ENCODE measurements at places on chromosomes 5 and 9. TPM values are rescaled to one million over a fixed set of nuclear protein-coding genes. Genes with fewer than 3 reads are reported as not detected.

DNA sequence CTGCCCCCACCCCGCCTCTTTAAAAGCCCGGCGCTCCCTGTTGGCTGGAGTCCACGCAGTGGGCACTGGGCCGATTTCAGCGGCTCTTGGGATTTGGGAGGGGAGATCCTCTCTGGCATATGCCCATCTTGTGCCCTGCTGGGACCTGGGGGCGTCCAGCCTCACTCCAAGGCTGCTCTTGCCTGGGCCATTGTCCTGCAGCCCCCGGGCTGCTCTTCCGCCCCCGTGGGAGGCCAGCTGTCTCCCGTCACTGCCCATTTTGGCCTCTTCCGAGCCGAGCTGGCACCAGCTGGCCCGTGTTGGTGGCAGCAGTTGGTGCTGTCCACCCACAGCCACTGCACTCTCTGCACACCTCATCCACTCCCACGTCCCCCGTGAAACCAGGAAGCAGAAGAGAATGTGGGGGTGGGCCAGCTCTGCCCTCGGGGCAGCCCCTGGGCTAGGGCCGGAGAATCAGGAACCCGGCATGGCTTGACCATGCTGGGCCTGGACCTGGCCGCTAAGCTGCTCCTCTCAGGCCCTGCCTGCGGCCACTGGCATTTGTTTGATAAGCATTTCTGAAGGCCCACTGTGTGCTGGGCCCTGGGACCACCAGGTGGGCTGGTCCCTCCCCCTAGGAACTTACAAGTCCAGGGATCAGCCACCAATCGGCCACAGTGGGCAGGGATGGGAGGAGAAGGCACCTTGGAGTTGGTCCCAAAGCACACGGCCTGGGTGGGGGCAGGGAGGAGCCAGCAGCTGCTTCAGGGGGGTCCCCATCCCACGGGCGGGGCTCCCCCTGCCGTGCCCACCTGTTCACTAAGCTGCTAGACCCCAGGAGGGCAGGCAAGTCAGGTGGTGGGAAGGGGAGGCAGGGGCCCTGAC lies 2.2 kb downstream of the C8G start:
- DNase-seq: no peak

- DNase-seq: no peak
Measured at GRCh38 chr9:5453004-5453403, 2.7 kb downstream of the CD274 start.

Gene GDA
- under 0.01 TPM for total RNA-seq

GRCh38 chr5:14118551-14119320 lies 24.4 kb upstream of the TRIO start:
- DNase-seq: no peak

DNA sequence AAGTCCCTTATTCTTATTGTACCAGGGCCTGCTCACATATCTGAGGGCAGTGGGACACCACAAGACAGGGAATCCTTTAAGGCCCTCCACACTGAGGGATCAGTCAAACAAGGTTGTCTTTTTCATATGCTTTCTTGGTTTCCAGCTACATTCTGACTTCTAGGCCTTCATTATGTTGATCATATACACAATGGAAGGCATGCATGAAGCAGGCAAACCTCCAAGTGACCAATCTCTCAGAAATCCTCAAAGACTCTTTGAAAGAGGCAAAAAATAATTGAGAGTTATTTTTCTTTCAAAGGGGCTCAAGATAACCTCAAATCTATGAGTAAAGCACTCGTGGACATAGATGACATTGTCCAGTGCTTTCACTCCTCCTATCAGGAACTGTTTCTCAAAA lies 1195.9 kb upstream of the ACO1 start:
- no peak for DNase-seq

Gene TPPP
- 12.9 TPM for total RNA-seq

Gene CER1
- under 0.01 TPM for total RNA-seq

DNA sequence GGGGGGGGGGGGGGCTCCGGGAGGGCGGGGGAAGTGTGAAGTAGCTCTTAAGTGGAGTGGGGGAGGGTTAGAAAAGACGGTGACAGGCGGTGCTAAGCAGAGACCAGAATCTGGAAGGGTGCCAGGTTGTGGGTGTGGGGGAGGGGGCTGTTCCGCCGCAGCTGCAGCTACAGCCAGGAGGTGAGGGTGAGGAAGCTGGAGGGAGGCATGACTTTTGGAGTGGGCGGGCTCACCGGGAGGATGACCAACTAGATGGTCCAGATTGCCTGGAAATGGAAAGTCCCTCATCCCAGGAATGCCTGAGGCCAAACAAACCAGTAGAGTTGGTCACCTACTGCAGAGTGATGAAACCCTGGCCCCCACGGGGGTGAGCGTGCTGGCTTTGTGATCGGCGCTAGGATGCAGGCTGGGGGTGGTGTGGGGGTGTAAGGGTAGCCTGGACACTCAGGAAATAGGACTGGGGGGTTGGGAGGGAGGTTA lies 158.1 kb upstream of the SHB start:
- no peak for DNase-seq

Gene SLC45A2
- 0.27 TPM for total RNA-seq

GRCh38 chr5:139667001-139667729 lies 19.0 kb downstream of the CXXC5 start:
- DNase-seq: no peak

DNA sequence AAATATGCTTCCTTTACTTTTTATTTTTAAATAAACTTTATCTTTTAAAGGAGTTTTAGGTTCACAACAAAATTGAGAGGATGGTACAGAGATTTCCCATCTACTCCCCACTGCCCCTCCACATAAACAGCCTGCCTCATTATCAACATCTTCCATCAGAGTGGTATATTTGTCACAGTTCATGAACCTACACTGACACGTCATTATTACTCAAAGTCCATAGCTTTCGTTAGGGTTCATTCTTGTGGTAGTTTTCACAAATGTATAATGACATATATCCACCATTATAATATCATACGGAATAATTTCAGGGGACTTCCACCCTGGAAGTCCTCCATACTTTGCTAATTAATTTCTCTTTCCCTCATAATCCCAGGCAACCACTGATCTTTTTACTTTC lies 204.9 kb downstream of the SMARCA2 start:
- DNase-seq: no peak

GRCh38 chr9:6014670-6015270 lies 654 bp downstream of the RANBP6 start:
- no peak for DNase-seq

DNA sequence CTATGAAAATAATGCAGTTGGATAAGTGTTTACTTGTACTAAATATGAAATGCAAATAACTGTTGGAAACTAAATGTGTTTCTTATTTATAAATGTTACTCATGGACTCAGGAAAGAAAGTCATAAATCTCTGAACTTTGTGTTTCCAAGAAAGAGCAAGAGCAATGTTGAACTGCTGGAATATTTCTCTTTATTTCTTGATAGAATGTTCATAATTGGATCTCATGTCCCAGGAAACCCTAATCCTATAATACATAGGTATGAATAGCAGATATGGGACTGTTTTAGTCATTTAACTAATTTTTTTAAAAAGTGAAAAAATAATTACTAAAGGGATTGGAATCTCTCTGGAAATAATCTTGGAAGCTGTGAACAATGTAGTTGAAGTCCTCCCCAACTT lies 245.0 kb upstream of the ACTBL2 start:
- no peak for DNase-seq

- DNase-seq: no peak
Measured at GRCh38 chr9:77375956-77376532, 198.7 kb downstream of the VPS13A start.

Gene UIMC1
- total RNA-seq: 15.3 TPM

DNA sequence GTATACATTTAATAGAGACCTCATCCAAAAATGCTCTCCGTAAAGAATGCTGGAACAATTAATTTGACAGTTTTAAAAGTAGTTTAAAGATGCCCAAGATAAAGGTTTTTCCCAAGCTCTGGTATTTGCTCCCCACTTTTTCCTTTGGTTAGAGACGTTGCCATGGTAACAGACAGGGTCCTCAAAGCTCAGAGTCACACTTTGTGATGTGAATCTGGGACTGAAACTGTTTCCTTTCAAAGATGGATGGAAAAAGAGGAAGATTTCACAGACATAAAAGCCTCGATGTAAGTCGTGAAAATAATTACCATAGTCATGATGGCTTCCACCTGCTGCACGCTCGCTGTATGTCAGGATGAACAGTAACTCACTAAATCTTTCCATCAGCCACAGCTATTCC lies 229.5 kb downstream of the MSX2 start:
- no peak for DNase-seq

DNA sequence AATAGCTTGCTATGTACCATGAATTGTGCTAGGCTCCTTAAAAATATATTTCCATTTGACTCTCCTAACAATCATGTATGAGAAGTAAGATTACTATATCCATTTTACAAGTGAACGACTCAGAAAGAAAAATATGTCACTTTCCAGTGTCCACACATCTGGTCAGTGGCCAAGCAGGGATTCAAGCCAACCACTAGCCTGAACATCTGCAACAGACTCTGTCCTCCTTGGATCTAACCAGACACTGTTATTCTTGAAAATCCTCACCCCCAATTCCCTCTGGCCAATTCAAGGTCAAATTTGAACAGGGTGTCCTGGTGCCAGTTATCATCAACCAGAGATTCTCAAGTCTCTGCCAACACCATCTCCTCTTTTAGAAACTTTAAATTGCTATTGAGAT lies 344.1 kb upstream of the WWC1 start:
- DNase-seq: no peak

DNA sequence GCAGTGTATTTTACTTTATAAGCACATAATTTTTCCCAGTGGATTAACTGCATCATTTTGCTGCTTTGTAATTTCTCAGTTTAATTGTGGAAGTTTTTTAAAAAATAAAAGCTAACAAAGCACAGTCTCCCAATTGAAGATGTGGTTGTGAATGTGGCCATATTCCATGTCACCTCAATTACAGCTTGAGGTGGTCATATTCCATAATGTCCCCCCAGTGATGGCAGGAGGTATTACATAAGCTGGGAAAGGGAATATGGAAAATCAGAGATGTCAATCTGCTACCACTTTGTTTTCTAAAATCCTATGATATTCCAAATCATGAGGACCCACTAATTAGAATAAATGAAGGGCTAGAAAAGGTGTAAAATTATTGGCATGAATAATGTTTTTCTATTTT lies 1672.0 kb upstream of the CDH9 start:
- DNase-seq: no peak

Gene ARSI
- total RNA-seq: under 0.01 TPM

Gene RPL35
- 1,783 TPM for total RNA-seq

DNA sequence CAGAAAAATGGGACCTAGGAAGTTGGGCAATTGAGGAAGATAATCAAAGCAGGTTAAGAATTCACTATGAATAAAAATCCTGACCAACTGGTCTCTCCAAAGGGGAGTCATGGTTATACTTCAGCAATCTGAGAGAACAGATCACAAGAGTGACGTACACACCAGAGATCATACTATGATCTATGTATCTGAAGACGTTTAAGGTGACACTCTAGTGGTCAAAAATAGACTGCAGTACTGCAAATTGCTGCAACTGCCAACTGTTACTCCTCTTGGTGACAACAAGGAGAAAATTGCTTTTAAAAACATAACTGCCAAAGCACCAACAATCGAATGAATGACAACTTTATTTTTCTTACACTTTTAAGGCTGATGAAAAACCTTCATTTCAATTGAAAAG lies 4.9 kb downstream of the AK6 start:
- DNase-seq: no peak

GRCh38 chr5:90440644-90441043 lies 31.1 kb upstream of the CETN3 start:
- no peak for DNase-seq

Gene WASHC1
- total RNA-seq: 6.2 TPM

Gene TLX3
- not detected for total RNA-seq

- DNase-seq: no peak
Measured at GRCh38 chr5:111859533-111860270, 102.7 kb upstream of the NREP start.

- no peak for DNase-seq
Measured at GRCh38 chr9:2726650-2727340, 9.5 kb downstream of the KCNV2 start.

- no peak for DNase-seq
Measured at GRCh38 chr9:37746448-37747270, 6.9 kb upstream of the TRMT10B start.

Gene ALDH1B1
- total RNA-seq: 15.9 TPM

Gene PCDHA4
- total RNA-seq: 0.27 TPM

- DNase-seq: no peak
Measured at GRCh38 chr5:79186455-79186854, 49.5 kb upstream of the JMY start.

DNA sequence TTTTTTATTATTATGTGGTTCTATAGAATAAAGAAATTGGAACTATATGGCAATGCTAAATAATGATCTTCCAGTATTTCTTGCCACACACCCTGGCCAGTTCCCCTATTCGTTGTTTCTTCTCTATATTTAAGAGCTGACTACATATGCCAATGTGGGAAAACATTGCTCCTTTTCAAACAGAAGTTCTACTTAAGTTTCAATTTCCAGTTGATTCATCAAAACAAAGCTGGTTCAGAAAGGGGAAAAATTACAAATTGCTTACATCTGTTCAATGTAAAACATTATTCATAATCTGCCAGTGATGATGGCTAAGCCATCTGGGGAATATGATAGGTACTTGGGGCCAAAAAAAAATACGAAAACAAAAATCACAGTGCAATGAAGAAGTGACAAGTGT lies 76.9 kb downstream of the ST8SIA4 start:
- no peak for DNase-seq

Gene IFNK
- not detected for total RNA-seq

DNA sequence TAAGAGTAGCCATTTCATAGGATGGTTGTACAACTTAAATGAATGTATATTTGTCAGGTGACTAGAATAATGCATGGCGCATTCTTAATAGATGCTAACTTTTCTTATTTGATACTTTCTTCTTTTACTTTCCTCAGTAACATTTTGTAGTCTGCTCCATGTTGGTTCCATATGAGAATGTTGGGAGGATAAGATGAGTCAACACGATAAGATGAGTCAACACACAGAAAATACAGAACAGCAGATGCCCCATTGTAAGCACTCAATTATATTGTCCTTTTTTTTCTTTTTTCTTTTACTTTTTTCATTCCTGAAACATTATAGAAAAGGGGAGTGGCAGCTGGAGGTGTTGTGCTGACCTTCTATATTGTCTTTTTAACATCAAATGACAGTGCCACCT lies 92.3 kb upstream of the SPATA31C2 start:
- no peak for DNase-seq

Gene PHF19
- 45.2 TPM for total RNA-seq

DNA sequence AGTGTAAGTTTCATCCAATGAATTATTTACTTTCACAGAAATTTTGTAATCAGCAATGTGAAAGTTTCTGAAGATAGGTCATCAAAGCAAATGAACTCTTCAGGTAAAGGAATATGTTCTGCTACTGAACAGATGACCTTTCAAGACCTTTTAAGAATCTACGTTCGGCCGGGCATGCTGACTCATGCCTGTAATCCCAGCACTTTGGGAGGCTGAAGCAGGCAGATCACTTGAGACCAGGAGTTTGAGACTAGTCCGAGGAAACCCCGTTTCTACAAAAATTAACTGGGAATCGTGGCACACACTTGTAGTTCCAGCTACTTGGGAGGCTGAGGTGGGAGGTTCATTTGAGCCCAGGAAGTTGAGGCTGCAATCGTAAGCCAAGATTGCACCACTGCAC lies 578.4 kb upstream of the COX7C start:
- no peak for DNase-seq

Gene PCAT7
- under 0.01 TPM for total RNA-seq

Gene ZNF658
- 2.2 TPM for total RNA-seq
